NB4 (cell line): ENCODE measurements at places on chromosomes 7 and 10.

GRCh38 chr10:16799621-16800020 is 17.6 kb downstream of the RSU1 start:
- peak; percentile 17 for DNase-seq

DNA sequence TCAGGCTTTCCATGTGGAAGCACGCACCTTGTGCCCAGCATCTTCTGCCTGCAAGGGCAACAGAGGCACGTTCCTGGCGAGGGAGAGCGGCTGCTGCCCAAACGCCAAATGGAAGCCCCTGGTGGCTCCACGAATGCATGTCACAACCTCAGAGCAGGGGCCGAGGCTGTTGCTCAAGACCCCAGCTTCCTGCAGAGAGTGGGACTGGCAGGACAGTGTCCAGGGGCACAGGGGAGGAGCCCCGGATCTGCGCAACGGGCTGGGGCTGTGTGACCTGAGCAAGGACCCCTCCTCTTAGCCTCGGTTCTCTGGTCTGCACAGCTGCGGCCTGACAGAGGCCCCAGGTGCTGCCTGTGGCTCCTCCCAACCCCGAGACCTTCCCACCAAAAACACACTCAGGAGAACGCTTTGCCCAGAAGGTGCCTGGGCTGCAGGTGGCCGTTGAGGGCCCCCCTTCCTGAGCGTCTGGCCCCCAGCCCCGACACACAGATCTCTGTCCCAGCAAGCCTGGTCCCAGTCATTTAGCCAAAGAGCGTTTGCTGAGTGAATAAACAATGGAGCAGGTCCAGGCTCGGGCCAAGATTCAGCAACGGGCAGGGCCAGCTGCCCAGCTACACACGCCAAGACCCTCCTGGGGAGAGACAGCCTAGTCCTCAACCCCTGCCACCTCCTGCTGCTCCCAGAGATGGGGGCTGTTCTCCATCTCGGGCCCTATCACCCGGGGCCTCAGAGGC is 1.2 kb downstream of the MICALL2 start:
- peak; percentile 87 for DNase-seq

DNA sequence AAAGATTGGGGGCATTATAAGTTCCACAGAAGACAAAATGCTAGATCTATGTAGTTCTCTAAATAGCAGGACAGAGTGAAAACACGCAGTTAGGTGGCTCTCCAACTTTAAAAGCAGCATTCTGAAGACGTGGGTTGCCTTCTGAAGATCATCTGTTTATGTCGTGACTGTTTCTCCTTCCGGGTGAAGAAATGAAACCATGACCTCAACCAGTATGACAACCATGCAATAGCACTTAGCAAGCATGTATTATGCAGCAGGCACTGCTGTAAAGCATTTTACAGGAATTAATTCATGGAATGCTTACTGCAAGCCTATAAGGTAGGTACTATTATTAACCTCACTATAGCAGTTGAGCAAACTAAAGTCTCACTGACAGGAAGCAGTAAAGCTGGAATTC is 125.2 kb downstream of the SLC25A13 start:
- DNase-seq: no peak

- no peak for DNase-seq
Measured at GRCh38 chr10:8245814-8246142, 191.3 kb downstream of the GATA3 start.

DNA sequence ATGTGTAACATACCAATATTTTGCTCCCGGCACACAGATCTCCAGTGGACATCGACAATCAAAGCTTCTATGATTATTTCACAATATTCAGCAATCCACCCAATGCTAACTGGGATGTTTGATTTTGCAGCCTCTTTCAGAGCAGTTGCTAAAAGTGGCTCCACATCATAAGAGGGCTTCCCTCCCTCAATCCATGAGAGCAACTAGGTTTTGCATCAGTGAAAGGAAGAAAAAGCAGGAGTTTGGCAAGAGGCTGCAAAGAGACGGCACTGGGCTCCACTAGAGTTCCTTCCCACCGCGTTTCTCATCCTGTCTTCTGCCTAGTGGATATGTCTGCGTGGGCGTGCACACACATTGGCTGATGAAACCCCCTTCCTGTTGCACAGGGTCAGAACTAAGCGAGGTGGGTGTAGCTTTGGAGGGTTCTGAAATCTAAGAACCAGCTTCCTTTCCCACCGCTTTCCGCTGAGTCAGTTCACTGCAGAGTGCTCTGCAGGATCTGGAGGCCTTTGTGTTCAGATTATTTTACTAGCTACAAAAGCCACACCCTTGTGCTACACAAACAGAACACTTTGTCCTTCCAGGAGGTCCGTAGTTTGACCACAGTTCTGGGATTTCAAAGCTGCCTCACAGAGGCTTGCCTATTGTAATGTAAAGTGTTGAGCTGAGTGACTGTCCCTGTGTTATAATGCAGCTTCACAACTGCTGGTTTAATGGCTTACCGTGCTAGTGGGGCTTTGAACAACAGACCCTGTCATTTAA is 28.1 kb downstream of the ARL4A start:
- peak; percentile 99 for DNase-seq

GRCh38 chr7:69864274-69864673 is 266.0 kb downstream of the AUTS2 start:
- no peak for DNase-seq

GRCh38 chr10:16787361-16787791 is 29.8 kb downstream of the RSU1 start:
- DNase-seq: no peak

DNA sequence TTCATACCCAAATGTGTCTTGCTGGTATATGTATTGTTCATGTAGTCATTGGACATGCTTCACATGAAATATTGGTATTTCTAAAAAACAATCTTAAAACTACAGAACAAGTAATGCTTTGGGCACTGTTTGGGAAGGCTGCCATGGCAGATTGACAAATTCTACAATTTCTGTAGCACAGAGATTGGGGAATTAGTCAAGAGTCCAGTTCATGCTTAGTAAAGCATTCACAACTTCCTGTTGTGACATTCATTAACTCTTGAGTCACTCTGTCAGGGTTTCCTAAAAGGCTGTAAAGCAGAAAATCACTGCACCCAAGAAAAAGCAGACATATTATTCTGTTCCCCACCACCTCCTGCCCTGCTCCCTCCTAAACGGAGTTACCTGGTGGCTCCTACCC is 398.9 kb downstream of the PHTF2 start:
- DNase-seq: peak; percentile 40

DNA sequence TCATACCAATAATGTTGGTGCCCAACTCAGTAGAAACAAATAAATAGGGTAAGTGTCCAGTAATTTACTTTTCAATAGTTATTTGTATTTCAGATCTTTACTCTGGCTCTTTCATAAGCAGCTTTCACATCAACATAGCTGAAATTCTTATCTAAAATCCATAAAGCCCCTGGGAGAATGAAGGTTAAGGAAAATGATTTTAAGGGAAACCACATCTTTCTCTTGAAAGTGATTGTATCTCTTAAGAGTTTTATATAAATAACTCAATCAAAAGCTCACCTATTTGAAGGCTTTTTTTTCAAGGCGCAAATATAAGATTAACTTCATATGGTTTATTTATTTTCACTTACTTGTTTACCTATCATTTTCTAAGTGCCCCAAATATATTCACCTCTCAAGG is 324.4 kb downstream of the HGF start:
- DNase-seq: no peak

- DNase-seq: peak; percentile 91
Measured at GRCh38 chr10:133292919-133293809, 15.5 kb downstream of the TUBGCP2 start.

DNA sequence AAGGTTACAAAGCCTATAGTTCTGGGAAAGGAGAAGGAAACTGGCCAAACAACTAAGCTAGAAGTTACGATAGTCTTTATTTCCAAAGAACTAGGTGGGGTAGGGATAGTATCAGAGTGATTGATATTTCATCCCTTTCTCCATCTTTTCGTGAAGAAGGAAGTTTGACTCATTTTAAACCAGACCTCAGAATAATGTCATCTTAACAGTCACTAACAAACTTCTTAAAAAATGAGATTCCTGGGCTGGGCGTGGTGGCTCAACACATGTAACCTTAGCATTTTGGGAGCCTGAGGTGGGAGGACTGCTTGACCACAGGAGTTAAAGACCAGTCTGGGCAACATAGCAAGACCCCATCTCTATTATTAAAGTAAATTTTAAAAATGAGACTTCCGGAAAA is 69.4 kb downstream of the ARL4A start:
- no peak for DNase-seq

GRCh38 chr10:34217524-34217923 is 597.6 kb downstream of the PARD3 start:
- no peak for DNase-seq

- DNase-seq: peak; percentile 68
Measured at GRCh38 chr10:98357194-98357822, 57.7 kb downstream of the PYROXD2 start.

GRCh38 chr7:128206017-128206746 is 34.9 kb upstream of the LEP start:
- no peak for DNase-seq

- peak; percentile 41 for DNase-seq
Measured at GRCh38 chr10:121426307-121426706, 171.9 kb downstream of the FGFR2 start.

- no peak for DNase-seq
Measured at GRCh38 chr10:49654036-49654693, 25.3 kb upstream of the C10orf53 start.

DNA sequence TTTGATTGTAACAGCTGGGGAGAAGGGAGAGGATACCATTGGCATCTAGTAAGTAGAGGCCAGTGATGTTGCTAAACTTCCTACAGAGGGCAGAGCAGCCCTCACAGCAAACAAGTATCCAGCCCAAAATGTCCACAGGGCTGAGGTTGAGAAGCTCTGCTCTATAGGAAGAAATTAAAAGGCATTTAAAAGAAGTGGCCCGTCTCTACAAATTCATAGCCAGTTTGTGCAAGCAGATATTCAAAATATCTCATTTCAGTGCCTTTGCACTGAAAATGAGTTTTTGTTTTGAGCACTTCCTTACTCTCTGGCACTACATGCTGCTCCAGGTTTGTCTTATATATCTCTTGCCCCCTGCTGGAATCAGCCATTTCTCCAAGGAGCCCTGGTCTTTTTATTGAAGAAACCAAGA is 330.0 kb downstream of the BBS9 start:
- peak; percentile 43 for DNase-seq

DNA sequence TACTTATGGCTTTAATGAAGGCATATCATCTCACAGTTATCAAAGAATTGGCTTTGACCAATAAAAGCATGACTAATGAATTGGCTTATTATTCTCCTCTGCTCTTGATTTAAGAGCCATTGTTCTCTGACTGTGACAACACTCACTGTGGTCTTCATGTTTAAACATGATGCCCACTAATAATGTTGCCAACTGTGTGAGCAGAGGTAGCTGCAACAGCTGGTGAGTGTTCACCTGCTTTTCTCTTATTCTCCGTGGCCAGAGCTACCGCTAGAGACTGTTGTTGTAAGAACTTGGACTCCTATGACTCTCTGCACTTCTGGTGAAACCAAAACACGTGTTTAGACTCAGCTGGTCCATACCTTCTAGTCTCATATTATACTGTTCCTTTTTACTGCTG is 335.9 kb downstream of the XPNPEP1 start:
- no peak for DNase-seq

DNA sequence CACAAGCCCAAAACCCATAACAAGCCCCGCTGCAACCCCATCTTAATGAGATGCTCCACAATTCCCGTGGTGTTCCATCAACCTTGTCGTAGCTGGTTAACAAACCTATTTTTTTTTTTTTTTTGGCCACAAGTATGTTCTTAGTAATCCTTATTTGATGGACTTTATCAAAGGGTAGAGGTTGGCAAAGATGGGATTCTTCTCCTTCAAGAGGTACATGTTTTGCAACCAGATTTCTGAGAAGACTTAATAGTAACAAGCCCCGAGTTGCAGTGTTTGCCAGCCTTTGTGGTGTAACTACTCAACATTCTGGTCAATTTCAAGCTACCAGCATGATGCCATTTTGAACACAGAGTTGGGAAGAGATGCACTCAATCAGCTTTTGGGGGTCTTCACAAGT is 181.7 kb downstream of the NRP1 start:
- DNase-seq: no peak
